ENCODE measurements at places on chromosomes 6 and 20.

GRCh38 chr20:58677079-58677604 is 15.5 kb upstream of the NPEPL1 start:
- peak; percentile 30 for DNase-seq

DNA sequence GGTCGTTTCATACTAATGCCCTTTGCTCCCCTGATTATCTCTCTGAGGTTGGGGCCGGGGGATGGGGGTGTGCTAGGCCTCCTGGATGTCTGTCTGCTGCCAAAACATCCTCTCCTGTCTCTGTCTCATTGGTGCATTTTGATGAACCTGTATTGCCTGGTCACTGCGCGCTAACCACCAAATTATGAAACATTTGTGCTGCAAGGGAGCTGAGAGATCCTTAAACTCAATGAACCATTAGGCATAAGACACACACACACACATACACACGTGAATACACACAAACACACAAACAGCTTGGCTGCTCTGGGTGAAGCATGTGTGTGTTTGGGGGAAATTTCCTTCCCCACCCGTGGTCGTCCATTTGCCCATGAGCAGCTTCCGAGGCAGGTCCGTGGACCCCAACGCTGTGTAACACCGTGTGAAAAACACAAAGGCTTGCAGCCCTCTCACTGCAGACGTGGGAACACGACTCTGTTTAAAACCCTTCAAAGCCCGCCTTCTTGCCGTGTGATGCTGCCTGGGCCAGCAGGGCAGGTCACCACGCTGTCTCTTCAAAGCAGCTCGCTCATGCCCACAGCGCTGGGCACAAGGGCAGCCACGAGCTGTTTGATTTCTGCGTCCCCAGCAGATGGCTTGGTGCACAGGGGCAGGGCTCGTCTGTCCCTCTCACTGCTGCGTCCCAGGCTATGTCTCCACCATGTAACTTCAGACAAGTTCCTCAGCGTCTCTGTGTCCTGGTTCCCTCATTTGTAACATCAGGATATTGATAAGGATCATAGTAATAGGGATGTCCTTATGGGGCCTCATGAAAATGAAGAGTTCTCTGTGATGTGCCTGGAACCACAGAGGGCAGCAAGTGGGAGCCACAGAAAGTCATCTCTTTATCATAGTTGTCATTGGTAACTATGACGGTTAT is 96.8 kb downstream of the CDH26 start:
- DNase-seq = no peak

DNA sequence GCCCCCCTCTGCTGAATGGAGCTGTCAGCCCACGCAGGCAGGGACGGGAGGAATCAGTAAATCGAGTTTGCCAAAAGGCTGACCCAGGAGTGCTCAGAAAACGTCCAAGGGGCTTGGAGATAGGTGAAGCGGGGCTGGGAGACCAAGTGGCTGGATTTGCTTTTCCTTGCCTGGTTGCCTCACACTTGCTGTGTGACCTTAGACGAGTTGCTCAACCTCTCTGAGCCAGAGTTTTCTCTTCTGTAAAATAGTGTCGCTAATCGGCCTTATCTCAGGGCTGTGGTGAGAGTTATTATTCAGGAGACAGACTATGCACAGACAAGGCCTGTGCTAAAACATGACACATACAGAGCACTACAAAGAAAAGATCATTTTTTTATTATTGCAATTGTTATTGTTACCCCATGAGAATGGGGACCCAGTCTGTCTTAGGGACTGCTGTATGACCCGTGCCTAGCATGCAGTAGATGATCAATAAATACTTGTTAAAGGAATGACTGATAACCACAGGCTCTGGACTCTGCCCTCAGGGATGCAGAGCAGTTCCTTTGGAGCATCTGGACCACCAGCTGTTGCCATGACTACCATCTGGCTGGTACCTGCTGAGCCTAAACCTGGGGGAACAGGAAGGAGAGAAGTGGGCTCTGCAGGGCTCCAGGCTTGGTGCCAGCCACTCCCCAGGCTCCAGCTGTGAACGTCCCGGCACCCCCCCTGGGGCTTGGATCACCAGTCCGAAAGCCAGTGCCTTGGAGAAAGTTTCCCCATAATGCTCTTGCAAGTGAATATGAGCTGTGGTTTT is 901 bp downstream of the KCNK15 start:
- DNase-seq = no peak

- DNase-seq = no peak
Observed at GRCh38 chr6:82086944-82087343, 160.6 kb downstream of the IBTK start.

GRCh38 chr20:20461551-20461950 is 93.6 kb downstream of the INSM1 start:
- DNase-seq = no peak

GRCh38 chr20:6654513-6655252 is 112.8 kb upstream of the BMP2 start:
- DNase-seq = no peak

DNA sequence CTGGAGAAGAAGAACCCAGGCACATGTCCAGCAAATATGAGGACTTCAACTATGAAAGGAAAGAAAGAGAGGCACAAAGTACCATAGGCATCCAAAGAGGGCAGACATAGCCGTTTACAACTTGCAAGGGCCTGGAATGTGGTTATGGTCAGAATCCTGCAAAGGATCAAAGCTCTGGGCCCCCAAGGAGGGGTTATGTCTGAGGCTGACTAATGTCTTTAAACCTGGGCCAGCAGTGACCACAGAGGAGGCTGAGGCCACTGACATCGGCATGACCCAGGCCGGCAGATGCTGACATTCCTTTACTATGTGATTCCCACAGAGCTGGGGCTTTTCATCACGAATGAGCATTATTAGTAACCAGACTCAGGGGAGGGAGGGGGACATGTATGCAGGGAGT is 861.1 kb downstream of the DHX35 start:
- no peak for DNase-seq

- no peak for DNase-seq
Observed at GRCh38 chr20:36658300-36658699, 12.3 kb upstream of the SLA2 start.

DNA sequence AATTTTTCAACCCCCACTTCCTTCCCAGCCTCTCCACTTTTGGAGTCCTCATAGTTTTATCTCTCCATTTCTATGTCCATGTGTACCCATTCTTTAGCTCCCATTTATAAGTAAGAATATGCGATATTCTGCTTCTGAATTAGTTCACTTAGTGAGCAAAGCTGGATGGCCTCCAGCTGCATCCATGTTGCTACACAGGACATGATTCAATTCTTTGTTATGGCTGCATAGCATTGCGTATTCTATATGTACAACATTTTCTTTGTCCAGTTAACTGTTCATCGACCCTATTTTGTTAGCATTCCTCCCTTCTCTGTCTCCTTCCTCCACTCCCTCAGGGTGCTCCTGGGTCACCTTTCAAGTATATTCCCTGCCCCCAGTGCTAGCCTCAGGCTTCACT is 210.0 kb upstream of the SSTR4 start:
- no peak for DNase-seq

GRCh38 chr6:90478278-90478677 is 108.6 kb downstream of the MAP3K7 start:
- no peak for DNase-seq

- no peak for DNase-seq
Observed at GRCh38 chr6:47424436-47424836, 53.2 kb upstream of the CD2AP start.

DNA sequence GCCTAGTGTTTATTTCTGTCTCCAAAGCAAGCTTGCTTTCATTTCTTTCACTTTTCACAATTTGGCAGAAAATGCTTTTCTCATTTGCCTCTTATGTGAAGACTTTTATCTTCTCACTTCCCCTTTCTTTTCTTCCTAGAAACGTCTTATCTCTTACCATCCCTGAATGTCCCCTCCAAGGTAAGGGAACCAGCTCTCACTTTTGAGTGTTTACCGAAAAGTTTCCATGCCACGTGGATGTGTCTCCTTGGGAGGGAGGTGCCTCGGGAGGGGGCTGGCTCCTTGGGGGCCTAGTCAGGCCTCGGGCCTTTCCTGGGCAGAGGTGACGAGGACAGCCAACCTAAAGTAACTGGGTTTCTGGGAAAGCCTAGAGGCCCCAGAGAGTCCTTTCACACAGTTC is 127.4 kb downstream of the CD24 start:
- no peak for DNase-seq

- no peak for DNase-seq
Observed at GRCh38 chr20:40669692-40670091, 19.3 kb downstream of the MAFB start.

DNA sequence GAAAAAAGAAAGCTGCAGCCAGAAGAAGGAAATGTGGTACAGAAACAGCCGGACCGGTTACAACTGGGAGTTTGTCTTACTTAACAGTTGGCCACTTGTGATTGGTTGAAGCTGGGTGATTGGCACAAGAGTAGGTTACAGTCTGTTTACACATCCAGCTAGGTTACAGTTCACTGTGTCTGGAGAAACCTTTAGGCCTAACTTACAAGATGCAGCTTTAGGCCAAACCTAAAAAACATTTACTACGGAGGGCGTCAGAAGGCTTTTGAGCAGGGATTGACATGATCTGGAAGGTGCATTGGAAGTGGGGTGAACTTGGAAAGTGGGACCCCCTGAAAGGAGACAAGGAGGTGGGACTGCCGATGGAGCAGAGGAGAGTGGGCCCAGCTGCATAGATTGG is 122.3 kb downstream of the BANF2 start:
- peak; percentile 24 for DNase-seq

DNA sequence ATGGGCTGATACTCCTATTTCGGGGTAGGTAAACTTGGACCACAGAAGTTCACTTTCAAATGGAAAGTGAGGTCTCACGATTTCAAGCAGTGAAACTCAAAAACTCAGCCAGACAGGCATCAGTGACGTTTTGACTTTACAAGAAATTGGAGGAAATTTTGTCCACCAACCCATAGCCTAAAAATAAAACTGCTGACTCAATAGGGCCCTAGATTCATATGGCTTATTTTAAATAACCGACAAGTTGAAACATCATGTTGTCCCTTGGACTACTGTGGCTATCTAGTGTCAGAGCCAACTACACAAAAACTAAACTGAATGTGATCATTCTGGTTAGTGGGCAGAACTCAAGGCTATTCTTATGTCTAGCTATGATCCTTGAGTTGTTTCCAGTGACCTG is 486.3 kb downstream of the GRIK2 start:
- no peak for DNase-seq

- DNase-seq = no peak
Observed at GRCh38 chr6:110039981-110040383, 61.9 kb downstream of the GPR6 start.

DNA sequence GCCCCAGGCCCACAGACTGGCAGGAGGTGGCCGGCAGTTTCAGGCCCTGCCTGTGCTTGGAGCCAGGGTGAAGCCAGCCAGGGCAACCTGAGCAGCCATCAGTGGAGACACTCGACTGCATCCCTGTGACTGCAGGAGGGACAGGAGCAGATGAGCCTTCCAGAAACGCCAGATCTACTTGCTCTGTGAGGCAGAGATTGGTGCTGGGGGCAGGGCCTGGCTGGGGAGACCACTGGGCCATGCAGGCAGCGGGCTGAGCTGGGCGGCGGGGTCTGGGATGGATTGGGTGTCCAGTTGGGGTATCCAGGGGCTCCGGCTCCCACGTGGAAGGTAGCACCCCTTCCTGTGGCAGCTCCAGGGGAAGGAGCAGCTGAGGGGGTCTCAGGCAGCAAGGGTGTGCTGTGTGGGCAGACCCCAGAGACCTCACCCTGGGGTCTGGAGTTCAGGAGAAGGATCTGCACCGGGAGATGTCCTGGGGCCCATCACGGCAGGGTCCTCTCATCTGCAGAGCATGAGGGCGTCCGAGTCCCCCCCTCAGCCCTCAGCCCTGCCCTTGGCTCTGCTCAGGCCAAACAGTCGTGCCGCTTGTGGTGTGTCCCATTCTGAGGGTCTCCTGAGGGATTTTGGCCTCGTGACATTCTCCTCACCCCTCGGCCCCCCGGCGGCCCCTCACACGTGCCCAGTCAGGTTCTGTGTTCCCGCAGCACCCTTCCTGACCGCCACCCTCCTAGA is 334.9 kb downstream of the TAF4 start:
- DNase-seq = no peak

GRCh38 chr20:37958856-37959520 is 56.1 kb downstream of the VSTM2L start:
- DNase-seq = no peak

DNA sequence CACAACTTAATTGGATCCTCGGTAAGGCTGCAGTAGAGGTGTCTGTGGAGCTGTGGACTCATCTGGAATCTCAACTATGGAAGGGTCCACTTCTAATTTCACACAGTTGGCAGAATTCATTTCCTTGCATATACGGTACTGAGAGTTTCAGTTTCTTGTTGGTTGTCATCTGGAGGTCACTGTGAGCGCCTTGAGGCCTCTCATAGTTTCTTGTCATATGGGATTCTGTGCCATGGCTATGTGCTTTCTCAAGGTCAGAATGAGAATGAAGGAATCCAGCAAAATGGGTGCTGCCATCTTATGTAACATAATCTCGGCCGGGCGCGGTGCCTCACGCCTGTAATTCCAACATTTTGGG is 298.2 kb downstream of the DOK5 start:
- DNase-seq = no peak

DNA sequence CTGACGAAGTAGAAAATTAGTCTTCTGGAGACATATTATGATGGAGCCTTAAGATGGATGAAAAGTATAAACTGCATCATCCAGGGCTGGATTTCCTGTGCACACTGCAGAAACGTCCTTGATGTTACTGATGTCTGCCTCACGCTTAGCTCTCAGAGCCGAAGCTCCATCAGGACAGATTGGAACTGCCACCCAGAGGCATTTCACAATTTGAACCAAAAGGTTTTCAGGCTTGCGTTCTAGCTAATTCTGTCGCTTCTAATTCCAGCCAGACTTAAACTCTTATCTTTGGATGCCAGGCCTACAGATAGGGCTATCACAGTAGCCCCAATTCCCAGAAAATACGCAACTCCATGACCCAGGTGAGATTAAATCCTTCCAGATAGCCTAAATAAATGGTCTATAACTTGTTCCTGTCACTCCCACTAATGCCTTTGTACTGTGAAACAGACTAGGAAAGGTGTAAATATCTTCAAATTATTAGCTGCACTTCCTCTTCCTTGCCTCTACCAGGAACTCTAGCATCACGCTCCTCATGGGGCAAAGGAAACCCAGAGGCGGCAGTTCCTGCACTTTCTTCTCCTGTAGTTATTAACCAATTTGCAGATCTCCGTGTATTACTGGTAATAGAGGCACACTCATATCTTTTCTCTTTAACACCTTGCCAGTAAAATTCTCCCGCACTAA is 634.6 kb downstream of the PRKN start:
- no peak for DNase-seq

- peak; percentile 52 for DNase-seq
Observed at GRCh38 chr6:166046226-166046625, 121.4 kb downstream of the TBXT start.

Data from Caki2 (cell line).